Non-pigmented ciliary epithelial cell (primary cell): ENCODE measurements at places on chromosomes 13 and 19.

- DNase-seq = no peak
Observed at GRCh38 chr13:89255844-89256406, 1584.8 kb downstream of the SLITRK5 start.

GRCh38 chr13:111875915-111876314, 191.0 kb upstream of the SOX1 start:
- no peak for DNase-seq

DNA sequence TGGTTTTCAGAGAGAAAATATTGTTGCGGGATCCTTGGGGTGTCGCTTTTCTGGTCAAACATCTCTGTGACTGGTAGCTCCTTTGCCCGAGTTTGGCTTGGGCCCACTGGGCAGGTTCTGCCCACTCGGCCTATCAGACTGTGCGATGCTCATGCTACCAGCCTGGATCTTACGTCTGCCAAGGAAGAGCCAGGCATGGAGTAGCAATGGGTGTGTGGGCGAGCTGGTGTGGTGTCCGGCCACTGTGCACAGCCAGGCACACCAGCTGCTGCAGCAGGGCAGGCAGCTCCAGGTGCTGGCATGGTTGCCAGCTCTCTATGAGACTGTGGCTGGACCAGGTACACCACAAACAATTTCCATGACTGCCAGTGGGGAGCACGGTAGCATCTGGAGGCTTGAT, 1351.8 kb upstream of the PCDH20 start:
- no peak for DNase-seq

DNA sequence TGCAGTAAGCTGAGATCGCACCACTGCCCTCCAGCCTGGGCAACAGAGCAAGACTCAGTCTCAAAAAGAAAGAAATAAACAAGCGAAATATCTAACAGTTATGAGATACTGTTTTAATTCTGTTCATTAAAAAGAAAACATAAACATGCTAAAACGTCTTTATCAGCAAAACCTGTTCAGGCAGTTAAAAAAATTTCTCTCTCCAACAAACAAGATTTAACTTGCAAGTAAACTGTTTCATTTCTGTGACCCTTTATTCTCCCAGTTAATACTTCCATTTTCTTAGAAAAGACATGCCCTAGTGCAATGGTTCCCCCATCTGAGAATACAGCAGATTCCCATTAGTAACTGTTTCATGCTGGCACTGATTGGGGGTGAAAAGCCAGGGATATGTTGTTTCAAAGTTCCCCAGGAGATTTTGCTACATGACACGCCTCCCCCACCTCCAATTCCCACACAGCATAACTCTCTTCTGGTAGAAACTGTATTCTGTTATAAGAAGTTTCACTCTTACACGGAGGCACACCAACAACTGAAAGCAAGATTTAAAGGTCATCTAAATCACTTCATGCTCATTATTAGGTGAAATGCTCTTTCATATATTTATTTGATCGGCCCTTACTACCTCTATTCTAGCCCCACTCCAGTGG, 24.4 kb downstream of the ELF1 start:
- DNase-seq = no peak

- DNase-seq = no peak
Observed at GRCh38 chr19:20482721-20483120, 82.9 kb downstream of the ZNF737 start.

- no peak for DNase-seq
Observed at GRCh38 chr19:7870571-7871436, 3.4 kb downstream of the PRR36 start.

- no peak for DNase-seq
Observed at GRCh38 chr19:940591-941291, 14.9 kb downstream of the ARID3A start.

DNA sequence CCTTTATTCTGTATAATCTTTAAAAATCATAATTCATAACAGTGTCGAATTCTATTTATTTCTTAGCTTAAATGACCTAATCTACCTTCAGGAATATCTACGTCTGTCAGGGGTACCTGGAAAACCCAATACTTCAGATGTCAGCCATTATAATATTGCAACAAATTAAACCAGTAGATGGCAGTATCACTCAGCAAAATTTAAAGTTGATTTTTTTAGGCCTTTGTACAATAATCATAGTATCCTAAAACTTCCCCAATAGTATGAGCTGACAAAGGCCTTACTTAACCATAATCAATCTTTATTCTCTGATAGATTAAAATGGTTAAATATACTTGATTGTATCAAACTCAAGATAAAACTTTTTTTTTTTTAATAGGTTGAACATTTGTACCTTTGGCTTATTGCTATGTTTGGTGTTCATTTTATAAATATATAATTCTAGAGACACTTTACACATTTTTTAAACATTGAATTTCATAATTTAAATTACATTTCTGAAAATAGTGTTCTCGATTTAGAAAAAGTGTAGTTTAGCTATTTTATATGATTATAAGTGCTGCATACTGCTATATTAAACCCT, 830.2 kb upstream of the SPRY2 start:
- no peak for DNase-seq

- DNase-seq = no peak
Observed at GRCh38 chr19:12090807-12091206, 26.3 kb downstream of the ZNF844 start.

DNA sequence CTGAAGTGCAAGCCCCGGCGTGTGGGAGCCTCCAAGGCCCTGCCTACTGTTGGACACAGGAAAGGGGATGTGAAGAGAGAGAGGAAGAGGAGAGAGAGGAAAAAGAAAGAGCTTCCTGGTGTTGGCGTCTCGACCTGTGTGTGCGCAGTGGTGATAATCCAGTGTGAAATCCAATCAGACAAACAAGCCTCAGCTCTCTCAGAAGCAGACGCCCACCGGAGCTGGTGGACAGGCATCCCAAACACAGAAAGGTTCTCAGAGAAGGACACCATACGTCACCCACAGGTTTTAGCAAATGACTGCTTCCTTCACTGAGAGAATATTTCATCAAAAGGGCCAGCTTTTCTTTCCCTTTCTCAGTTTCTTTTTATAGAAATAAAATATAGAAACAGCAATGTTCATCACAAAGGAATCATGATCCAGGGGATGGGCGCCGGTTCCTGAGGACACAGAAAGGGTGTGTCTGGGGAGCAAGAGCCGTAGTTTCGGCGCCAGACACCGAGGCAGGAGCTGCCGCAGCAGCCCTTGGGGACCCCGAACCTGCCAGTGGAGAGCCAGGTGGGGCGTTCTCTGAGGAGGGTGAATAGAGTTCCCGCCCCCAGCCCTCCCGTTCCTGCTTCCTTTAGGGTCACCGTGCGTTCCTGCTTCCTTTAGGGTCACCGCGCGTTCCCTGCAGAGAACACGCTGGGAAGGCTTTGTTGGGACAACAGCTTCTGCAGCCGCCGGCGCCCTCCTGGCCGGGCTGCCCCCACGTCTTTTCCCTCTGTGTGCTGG, 145.8 kb upstream of the SOX1 start:
- DNase-seq = no peak

DNA sequence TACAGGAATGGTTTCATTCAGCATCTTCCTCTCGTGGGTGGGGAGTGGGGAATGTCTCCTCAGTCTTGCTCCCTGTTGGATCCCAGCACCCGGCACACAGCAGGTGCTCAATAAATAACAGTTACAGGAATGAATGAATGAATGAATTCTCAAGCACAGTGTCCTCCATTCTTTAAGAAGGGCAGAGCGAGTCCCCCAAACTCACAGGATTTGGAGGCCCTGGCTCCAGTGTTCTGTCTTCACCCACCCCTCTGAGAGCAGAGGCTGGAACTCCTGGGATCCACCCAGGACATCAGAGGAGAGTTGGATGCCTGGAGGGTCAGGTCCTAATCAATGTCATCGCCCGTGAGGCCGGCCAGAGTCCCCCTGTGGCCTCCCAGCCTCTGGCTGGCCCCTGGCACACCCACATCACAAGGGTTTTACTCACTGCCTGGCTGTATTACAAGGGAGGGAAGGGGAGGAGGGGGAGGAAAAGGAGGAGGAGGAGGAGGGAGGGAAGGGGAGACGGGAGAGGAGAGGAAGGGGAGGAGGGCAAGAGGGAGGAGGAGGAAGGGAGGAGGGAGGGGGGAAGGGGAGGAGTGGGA, 8.7 kb upstream of the CREB3L3 start:
- no peak for DNase-seq

DNA sequence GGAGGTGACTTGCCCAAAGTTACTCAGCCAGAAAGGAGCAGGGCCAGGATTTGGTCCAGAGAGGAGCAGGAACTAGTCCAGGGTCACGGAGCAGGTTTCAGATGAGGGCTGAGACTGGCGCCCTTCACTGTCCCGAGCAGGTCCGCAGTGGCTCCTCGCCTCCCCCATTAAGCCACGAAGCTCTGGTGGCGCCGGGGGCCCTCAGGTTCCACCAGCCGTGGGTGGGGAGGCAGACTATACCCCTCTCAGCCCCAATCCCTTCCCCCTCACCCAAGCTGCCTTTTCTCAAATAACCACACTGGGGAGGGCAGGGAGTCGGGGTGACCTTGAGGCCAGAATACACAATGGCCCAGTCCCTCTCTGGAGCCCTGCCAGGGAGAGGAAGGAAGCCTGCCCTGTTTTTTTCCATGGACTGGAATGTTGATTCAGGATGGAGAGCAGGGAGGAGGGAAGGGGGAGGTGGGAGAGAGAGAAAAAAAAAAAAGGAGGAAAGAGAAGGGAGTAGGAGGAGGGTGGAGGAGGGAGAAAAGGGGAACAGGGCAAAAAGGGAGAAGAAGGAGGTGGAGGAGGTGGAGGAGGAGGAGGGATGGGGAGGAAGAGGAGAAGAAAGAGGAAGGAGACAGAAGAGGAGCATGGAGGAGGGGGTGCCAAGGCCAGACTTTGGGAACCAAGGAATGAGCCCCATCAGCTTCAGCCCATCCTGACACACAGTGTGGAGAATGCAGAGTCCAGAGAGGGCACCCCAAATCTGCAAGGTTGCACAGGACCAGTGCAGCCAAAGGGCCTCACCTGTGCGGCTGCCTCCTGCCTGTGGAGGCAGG, 19.7 kb downstream of the CEACAM16 start:
- DNase-seq = no peak

GRCh38 chr13:107827840-107828549, 387.3 kb downstream of the LIG4 start:
- no peak for DNase-seq

DNA sequence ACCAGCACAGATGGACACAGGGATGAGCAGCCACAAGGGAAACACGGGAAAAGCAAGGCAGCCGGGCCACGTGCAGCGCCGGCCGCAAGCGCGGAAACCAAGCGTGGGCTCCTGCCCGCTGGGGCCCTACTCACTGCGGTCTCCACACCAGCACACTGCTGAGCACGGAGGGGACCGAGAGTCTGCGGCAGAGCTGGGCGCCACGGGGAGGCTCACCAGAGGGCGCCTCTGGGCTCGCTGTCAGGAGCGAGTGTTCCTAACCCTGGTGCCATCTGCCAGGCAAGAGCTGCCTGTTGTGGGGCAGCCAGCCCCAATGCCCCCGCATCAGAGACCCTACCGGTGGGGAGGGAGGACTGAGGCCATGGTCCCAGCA, 26.5 kb downstream of the MPND start:
- DNase-seq = no peak

DNA sequence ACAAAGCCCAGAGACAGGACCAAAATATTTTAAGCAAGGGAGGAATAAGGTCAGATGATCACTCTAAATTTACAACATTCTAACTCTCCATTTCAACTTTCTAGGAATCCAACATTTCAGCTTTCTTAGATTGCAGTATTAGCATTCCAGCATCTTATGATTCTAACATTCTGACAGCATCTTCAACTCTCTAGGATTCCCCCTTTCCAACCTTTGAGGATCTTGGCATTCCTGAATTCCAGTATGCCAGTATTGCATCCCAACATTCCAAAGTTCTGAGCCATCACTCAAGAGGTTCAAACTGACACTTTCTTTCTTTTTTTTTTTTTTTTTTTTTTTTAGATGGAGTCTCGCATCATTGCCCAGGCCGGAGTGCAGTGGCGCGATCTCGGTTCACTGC, 13.8 kb downstream of the TGFB1 start:
- DNase-seq = no peak

- no peak for DNase-seq
Observed at GRCh38 chr13:113845723-113846635, 17.9 kb downstream of the GAS6 start.

- DNase-seq = no peak
Observed at GRCh38 chr13:109140479-109141349, 511.3 kb downstream of the MYO16 start.

GRCh38 chr13:100447831-100448230, 140.8 kb downstream of the GGACT start:
- no peak for DNase-seq
